HuH-7 (cell line): ENCODE measurements at places on chromosomes 7 and 10.

- no peak for DNase-seq
Measured at GRCh38 chr7:38545977-38546376, 85.2 kb downstream of the AMPH start.

DNA sequence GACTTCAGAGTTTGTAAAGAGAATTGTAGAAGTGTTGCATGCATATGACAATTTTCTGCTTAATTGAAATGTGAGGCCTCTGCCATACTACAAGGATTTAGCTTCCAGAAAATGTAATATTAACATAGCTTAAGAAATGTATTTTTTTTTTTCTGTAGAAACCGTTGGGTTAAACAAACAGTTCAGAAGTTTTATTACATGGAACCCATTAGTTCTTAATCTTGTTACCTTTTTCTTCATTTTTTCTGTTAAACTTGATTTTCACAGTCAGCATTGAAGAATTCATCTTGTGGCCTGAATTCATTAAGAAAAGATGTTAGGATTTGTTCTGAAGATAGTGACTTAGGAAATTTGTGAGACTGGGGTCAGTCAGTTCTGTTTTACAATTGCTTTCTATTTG, 4.9 kb downstream of the PTEN start:
- no peak for DNase-seq

DNA sequence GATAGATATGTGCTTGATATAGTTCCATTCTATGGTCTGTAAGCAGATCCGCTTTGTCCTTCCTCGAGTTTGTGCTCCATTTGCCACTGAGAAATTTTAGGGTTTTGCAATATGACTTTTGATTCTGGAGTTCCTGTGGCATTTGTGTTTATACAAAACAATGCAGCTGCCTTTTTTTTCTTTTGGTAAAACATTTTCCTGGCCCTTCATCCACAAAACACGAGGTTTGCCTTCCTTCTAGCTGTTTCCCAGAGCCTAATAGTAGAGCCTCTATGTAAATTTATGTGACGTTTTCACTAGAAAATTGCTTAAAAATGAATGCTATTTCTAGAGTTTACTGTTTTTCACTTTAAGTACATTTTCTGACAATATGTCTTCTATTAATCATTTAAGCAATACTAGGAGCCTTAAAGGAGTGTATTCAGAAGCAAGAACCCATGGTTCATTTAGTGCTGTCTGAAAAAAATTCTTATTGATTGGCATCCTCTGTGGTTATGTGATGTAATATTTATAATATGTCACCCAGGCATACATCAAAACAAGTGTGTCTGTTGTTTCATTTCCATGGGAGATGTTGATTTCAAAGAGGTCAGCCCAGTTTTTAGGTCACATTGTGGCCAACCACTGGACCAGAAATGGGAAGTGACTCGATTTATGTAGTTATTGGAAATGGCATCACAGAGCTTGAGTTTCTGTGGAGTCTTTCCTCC, 618.3 kb downstream of the LRMDA start:
- DNase-seq: no peak

DNA sequence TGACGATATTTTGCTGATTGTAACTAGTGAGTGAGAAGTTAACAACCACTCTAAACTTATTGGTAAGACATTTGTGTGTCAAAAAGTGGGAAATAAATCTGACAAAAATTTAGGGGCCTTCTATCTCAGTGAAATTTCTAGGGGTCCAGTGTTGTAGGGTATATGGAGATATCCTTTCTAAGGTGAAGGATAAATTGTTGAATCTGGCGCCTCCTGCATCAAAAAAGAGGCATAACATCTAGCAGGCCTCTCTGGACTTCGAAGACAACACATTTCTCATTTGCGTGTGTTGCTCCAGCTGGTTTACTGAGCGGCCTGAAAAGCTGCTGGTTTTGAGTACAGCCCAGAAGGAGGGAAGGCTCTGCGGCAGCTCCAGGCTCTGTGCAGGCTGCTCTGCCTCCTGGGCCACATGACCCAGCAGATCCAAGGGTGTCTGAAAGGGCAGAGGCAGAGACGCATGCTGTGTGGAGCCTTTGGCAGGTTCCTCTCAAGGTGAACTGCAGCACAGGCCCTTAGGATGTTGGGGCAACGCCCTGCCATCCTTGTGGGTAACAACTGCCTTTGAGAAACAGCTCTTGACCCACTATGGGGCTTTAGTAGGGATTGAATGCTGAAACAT, 72.4 kb downstream of the LMBR1 start:
- DNase-seq: no peak

DNA sequence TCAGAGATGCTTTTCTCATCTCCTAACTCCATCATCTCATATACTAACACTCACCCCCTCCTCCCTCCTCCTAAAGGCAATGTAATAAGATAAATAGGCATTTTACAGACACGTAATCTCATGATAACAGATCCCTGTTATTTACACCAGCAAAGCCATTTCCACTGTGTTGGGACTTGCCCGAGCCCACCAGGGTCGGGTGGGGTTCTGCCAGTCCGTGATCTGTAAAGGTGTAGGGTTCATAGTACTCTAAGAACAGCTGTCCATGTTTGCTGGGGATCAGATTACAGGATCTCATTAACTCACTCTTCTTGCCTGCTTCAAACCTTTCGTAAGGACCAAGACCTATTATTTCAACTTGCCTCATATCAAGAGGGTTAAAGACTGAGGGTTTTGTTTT, 172.4 kb downstream of the FZD1 start:
- peak; percentile 8 for DNase-seq

DNA sequence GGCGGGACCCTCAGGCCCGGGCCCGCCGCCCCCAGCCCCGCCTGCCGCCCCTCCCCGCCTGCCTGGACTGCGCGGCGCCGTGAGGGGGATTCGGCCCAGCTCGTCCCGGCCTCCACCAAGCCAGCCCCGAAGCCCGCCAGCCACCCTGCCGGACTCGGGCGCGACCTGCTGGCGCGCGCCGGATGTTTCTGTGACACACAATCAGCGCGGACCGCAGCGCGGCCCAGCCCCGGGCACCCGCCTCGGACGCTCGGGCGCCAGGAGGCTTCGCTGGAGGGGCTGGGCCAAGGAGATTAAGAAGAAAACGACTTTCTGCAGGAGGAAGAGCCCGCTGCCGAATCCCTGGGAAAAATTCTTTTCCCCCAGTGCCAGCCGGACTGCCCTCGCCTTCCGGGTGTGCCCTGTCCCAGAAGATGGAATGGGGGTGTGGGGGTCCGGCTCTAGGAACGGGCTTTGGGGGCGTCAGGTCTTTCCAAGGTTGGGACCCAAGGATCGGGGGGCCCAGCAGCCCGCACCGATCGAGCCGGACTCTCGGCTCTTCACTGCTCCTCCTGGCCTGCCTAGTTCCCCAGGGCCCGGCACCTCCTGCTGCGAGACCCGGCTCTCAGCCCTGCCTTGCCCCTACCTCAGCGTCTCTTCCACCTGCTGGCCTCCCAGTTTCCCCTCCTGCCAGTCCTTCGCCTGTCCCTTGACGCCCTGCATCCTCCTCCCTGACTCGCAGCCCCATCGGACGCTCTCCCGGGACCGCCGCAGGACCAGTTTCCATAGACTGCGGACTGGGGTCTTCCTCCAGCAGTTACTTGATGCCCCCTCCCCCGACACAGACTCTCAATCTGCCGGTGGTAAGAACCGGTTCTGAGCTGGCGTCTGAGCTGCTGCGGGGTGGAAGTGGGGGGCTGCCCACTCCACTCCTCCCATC, 82.7 kb downstream of the PAX2 start:
- DNase-seq: peak; percentile 79

DNA sequence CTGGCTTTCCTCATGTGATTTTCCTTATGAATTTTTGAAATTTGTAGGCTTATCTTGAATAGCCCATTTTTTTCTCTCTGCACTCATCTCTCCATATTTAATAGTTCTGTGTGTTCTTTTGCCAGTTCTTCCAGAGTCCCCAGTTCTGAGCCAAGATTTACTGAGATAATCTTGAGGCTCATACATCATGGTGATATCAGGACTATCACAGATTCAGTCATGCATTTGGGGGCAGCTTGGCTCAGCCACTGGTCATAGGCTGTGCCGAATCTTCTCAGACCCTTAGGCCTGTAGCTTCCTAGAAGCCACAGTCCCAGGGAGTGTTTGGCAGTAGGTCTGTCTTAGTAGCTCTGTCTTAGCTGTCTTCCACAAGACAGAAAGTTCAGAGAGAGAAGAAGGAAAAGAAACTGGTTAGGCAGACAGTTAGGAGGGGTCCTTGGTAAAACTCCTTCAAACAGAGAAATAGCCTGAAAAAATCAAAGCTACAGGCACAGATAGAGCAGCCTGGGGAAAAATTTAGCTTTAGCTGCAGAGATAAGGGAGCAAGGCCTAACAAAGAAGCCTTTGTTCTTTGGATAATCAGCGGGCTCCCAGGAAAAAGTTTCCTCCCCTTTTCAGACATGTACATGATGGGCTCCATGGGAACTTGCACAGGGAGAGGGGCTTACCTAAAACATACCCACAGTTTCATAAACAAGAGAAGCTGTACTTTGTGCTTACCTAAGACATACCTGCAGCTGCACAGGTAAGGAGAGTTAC, 29.1 kb downstream of the FAS start:
- no peak for DNase-seq

DNA sequence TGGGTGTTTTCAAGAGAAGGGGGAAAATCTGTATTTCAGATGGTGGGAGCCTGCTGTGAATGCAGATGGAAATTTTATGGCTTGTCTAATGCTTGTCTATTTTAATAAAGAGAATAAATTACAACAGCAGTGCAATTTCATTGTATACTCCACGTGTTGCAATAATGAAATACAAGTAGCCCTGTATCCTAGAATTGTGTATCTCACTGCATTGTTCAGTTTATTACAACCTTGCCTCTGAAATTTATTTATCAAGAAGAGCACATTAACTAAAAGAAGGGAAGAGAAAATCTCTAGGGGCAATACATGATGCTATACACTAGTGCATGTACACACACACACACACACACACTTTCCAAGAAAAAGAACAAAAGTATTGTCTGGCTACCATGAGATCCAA, 21.8 kb downstream of the ANK3 start:
- DNase-seq: no peak

DNA sequence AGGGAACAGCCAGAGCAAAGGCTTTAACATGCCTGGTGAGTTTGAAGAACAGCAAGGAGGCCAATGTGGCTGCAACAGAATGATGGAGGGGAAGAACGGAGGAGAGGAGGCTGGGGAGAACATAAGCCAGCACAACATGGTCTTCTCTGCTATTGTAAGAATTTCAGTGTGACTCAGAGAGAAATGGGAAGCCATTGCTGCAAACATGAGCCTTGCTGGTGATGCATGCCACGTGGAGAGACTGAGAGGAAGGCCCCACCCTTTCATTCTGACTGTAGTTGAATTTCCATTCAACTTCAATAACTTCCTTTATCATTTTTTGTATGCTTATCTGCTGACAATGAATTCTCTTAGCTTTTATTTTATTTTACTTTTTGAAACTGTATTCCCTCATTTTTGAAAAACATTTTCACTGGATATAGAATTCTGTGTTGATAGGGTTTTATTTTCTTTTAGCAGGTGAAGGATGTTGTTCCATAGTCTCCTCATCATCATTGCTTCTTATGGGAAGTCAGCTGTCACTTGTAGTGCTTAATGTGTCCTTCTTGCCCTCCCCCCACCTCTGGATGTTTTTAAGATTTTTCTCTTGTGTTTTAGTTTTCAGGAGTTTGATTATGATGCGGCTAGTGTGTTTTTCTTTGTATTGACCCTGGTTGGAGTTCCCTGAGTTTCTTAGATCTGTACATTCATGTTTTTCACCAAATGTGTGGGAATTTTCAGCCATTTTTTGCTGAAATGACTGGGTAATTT, 46.4 kb upstream of the LEP start:
- no peak for DNase-seq

DNA sequence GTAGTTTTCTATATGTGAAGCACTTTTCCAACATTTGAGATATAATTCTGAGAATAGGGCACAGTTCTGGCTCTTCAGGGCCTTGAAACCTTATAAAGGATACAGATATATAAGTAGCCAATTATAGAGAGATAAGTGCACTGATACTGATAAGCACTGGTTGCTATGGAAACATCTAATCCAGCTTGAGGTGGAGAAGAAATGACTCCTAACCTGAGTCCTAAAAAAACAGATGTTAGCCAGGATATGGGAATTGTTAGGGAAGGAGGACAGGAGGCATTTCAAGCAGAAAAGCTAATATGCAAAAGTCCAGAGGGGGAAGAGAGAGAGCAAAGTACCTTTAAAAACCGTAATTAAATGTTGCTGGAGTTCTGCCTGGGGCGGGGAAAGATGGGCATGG, 30.8 kb downstream of the STRIP2 start:
- no peak for DNase-seq

DNA sequence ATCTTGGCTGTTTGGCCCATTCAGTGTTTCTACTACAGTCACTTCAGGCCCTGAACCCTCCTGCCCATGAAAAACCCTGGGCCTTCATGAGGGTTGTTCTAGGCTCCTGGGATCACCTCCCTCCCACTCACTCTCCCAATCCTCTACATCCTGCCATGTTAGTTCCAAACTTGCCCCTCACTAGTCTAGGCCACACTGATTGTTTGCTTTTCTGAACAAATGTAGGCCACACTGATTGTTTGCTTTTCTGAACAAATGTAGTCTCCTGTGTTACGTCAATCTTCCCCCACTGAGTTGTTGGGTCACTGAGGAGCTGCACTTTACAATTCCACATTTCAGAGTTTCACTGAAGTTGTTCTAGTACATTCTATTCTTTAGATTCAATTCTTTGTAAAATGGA, 5.3 kb upstream of the ALDH18A1 start:
- peak; percentile 51 for DNase-seq

GRCh38 chr10:51377932-51378599, 303.8 kb downstream of the PRKG1 start:
- DNase-seq: no peak

GRCh38 chr10:27746397-27747095, 927 bp upstream of the MKX start:
- no peak for DNase-seq

GRCh38 chr10:33120700-33121099, 162.7 kb upstream of the ITGB1 start:
- DNase-seq: no peak

- no peak for DNase-seq
Measured at GRCh38 chr10:36341471-36341870, 699.4 kb upstream of the FZD8 start.

GRCh38 chr7:148058092-148058491, 532.5 kb upstream of the C7orf33 start:
- DNase-seq: no peak

- DNase-seq: no peak
Measured at GRCh38 chr10:97766996-97767924, 4.5 kb downstream of the SFRP5 start.

DNA sequence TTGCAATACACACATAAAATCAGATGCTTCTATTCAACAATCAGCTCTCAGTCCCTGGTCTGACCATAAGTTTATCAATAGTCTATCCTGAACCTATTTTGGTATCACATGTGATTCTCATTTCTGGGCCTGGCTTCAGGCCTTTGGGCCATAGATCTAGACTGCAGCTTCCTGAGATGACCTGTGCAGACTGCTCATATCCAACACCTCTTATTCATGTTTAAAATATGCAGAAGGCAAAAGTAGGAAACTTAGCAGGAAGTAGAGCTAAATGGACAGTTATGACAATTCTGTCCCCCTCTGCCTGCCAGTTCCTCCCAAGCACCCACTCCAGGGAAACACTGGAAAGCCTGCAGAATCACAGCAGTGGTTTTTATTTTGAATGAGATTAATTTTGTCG, 53.3 kb downstream of the C7orf25 start:
- DNase-seq: no peak
